D341Med (cell line): ENCODE measurements at places on chromosomes 13 and 19.

GRCh38 chr19:58399903-58400302 lies 4.4 kb downstream of the RNF225 start:
- DNase-seq, result no peak

GRCh38 chr19:33052352-33052972 lies 12.2 kb downstream of the RHPN2 start:
- no peak for DNase-seq

DNA sequence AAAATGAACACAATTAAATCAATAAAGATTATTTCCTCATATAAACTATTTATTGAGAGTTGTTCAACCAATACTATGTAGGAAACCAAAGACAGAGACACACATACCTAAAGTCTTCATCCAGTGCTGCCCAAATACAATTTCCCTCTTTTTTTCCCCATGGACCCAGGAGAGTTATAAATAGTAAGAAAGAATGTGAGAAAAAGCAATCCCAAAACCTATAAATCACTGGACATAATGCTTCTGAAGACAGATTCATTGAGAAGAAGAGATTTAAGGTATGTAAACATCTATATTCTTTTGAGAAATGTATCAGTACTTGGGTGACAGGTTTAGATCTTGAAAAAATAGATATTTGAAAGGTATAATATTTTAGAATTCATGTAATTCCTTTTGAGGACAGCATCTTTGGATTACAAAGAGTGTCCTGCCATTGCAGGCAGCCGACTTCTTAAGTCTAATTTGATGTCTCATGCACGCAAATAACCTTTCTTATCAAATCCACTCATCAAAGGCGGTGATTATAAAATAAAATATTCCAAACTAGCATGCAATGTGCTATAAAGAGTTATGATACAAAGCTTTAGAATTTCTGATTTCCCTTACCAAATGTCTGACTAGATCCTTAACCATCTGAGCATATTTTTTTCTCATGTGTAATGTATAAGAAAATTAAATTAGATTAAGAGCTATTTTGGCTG lies 739.4 kb downstream of the LIG4 start:
- DNase-seq, result no peak

DNA sequence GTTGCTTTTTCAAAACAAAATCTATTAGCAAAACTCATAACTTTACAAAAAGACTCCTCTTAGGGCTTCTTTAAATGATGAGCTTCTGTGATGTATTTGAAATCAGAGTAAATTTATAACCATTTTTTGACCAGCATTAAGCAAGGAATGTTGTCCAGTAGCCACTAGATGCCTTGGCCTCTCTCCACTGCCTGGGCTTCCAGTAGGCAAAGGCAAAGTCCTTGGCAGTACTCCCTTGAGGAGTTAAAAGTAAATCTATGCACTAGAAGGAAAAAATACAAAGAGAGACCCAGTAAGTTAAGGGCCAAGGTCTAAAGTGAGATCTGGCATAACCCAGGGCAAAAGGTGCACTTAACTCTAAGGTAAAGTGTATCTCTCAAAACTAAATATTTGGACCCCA lies 9.5 kb downstream of the SERPINE3 start:
- DNase-seq, result no peak

GRCh38 chr13:97223711-97224541 lies 1.8 kb downstream of the MBNL2 start:
- DNase-seq, result peak; percentile 48

GRCh38 chr13:46032341-46032740 lies 20.2 kb downstream of the ZC3H13 start:
- no peak for DNase-seq

GRCh38 chr19:58054901-58055874 lies 3.9 kb upstream of the ZNF135 start:
- DNase-seq, result peak; percentile 20

- DNase-seq, result no peak
These were observed 2898.1 kb downstream of the PCDH9 start for GRCh38 chr13:64332048-64332447.

DNA sequence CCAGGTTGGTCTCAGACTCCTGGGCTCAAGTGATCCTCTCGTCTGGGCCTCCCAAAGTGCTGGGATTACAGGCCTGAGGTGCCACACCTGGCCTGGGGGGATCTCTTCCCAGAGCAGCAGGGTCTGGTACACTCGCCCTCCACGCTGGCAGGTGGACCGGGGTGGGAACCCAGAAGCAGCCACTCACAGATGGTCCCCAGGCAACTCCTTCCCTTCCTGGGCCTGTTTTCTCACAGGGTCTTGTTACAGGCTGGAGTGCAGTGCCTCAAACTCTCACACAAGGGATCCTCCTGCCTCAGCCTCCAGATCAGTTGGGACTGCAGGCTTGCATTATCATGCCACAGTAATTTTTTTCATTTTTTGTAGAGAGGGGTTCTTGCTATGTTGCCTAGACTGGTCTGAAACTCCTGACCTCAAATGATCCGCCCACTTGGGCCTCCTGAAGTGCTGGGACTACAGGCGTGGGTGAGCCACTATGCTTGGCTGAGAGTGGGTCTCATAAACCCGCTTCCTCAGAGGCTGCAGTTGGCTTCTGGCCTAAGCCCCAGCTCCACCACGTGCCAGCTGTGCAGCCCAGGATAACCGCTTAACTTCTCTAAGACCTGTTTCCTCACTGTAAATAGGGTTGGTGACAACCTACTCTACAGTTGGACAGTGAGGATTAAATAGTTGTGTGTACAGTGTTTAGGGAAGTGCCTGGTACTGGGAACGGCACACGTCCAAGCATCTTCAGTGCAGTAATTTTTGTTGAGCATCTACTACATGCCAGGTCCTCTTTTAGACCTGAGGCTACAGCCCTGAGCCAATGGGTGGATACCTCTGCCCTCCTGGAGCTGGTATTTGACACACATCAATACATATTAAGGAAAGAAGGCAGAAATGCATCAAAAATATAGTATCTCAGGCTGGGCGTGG lies 871 bp upstream of the CCER2 start:
- peak; percentile 57 for DNase-seq

DNA sequence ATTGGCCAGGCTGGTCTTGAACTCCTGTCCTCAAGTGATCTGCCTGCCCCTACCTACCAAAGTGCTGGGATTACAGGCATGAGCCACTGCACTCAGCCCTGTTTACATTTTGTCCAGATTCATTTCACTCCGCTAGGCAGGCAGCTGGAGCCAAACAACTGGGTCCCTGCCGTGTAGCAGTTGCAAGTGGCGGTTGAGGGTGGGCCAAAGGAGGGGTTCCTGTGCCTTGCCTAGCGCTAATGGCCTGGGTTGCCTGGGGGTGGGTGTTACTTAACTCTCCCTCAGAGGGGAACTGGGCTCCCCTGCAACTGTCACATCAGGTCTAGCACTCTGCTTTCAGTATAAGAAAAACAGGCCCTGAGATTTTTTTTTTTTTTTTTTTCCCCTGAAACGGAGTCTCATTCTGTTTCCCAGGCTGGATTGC lies 7.4 kb downstream of the ACP5 start:
- no peak for DNase-seq

DNA sequence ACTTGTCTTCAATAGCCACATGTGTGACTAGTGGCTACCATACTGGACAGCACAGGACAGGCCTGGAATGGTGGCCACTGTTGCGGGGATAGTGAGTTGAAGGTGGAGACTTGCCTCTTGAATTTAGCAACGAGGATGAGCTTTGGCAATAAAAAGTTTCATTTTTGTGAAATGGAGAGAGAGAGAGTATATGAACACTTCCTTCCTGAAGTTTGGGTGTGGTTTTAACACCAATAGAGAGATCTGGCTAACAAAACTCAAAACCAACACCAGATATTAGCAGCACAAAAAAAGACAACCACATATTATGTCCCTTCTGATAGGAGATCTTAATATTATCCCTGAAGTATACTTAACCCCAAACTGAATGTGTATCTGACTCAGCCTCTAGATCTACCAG lies 6.3 kb upstream of the LRFN3 start:
- no peak for DNase-seq

GRCh38 chr13:50509771-50510441 lies 333.6 kb downstream of the DLEU7 start:
- DNase-seq, result no peak

GRCh38 chr19:46587861-46588260 lies 13.3 kb upstream of the CALM3 start:
- DNase-seq, result no peak

DNA sequence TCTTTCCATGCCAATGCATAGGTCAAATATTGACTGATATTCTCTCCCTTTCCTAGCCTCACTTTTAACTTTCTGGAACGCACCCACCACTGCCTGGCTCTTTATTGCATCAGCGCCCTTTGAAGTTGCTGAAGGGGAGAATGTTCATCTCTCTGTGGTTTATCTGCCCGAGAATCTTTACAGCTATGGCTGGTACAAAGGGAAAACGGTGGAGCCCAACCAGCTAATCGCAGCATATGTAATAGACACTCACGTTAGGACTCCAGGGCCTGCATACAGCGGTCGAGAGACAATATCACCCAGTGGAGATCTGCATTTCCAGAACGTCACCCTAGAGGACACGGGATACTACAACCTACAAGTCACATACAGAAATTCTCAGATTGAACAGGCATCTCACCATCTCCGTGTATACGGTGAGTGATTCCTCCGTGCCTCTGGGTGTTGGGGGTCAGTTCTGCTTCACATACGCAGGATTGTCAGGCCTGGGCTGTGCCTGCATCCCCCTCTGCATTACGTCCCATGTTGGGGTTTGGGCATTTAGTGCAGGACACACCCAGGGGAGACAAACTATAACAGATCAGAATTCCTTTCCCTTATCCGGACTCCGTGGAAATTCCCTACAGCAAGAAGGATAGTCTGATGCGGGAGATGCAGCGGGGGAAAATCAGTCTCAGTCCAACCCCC lies 1.3 kb downstream of the CEACAM21 start:
- DNase-seq, result no peak

DNA sequence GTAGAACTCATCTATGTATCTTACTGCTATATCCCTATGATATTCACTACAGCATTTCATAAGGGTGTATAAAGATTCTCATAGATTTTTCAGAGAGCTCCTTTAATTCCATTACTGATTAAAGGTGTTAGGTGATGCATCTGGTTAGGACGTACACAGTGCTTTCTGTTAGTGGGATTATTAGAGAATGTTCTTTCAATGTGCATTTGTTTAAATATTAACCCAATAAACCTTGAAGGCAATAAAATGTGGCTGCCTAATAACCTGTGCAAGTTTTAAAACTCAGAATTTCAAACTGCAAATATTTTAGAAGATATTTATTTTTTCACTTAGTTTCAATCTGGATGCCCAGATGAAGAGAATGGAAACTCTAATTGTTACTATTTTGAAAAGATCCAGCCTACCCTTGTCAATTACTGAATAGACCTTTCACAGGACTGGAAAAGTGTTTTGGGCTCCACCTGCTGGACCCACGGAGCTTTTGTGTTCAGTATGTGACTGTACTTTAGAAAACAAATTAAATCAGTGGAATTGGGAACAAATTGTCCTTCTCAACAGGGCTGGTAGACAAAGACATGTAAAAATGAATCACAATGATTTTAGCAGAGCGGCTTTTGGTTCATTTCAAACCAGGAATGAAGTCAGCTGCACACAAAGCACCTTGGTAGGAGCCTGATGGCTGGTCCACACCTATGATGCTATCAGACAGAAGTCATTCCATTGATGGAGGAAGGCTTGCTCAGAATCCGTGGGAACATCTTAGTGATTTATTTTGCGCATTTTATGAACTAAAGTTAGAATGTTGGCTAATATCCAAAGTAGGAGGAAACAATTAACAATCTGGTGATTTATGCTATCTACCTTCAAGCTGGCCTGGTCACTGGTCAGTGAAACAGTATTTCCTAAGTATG lies 89.4 kb upstream of the RAP2A start:
- peak; percentile 53 for DNase-seq

- DNase-seq, result no peak
These were observed 3.8 kb downstream of the CPB2 start for GRCh38 chr13:46101002-46101401.

DNA sequence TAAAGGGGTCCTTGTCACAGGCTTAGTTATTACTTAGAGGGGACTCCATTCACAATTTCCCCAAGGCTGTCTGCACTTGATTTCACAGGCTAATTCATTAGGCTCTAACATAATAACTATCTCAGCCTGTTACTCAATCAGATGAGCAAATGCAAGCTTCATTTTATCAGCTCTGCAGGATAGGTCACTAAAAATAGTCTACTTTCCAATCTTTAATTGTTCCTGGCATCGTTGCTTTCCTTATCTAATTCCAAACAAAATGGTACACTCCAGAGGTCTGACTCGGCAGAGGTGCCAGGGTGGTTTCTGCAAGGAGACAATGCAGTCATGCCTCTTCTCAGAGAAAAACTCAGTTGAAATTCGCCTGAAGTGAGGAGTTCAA lies 69.7 kb upstream of the SLC15A1 start:
- DNase-seq, result no peak

- no peak for DNase-seq
These were observed 6.7 kb upstream of the MRPL4 start for GRCh38 chr19:10245189-10245939.

DNA sequence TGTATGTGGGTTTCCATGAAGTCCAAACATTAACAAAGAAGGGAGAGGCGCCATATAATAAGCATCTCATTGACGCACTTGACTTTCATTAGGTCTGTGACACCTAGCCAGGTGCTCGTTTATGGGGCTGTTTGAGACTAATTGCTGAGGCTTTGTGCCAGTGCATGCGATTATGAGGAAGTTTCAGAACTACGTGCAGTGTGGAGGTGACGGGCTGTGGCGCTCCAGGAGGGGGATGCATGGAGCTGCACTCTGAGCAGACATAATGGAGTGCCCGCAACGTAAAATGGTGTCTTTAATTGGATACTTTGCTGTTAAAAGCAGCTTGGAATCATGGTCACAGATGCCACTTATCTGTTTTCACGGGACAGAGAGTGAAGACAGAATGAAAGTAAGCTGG lies 223.2 kb downstream of the FGF9 start:
- DNase-seq, result no peak

DNA sequence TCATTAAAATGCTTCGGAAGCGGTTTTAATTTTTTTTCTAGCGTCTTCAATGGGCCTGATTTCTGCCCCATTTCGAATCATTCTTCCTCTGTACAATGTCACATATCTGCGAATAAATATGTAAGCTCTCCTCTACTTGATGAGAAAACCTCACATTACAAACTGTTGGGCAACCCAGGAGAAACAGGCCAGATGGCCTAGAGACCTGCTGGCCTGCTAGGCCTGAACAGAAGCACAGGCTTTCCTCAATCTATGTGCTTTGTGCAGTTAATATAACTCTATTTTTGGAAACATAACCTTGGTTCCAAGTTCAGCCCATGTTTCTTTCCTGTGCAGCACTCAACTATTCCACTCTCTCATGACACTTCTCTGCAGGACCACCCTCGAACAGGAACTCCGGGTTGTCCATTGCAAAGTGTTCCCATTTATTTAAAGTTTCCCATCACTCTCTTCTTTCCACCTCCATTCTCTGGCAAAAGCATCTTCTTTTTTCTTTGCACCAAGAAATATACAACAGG lies 42.0 kb downstream of the DCLK1 start:
- DNase-seq, result no peak
